ENCODE measurements at places on chromosomes 16 and 17.

DNA sequence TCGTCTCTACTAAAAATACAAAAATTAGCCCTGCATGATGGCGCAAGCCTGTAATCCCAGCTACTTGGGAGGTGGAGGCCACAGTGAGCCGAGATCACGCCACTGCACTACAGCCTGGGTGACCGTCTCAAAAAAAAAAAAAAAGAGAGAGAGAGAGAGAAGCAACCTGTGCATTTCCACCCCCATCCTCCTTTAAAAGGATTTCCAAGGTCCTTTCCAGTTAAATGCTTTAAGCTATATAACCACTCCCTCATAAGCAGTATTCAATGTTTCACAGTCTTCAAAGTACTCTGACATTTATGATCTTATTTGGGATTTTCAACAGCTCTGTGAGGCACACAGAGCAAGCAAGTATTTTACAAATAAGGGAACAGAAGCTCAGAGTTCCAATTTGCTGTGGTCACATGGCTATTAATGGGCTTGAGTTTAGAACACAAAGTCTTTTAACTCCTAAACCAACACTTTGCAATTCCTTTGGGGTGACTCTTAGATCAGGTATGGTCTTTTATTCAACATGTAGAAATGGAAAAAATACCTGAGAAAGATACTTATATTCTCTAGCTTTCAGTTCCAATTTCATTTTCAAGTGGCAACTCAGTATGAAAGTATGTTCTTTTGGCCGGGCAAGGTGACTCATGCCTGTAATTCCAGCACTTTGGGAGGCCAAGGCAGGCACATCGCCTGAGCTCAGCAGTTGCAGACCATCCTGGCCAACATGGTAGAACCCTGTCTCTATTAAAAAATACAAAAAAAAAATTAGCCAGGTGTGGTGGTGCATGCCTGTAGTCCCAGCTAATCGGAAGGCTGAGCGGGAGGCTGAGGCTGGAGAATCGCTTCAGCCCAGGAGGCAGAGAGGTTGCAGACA, 31.3 kb downstream of the SPOP start:
- peak; percentile 87 for DNase-seq

DNA sequence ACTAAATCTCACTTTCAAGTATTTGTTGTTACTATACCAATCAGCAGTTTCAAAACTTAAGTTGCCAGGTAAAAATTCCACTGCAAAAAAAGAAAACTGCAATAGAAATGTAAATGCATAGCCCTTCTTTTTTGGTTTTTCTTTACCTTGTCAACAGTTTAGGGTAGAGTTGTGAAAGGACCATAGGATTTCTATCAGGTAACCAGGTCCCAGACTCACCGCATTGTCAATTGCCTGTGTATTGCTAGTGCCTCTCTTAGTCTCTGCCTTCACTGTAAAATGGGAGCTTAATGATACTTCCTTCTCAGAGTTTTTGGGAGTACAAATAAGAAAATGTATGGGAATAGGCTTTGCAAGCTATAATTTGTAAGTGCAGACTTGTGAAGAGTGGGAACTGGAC, 145.0 kb downstream of the FTO start:
- DNase-seq: no peak

DNA sequence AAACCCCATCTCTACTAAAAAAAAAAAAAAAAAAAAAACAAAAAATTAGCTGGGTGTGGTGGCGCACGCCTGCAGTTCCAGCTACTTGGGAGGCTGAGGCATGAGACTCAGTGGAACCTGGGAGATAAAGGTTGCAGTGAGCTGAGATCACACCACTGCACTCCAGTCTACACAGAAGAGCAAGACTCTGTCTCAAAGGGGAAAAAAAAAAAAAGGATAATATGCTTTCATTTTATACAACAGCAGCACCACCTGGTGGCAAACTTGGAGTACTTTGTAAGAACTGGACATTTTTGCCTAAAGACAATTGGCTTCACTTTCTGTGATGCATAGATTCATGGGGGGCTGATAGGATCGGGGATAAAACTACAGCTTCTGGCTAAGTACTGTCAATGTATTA, 8.5 kb downstream of the CHTF8 start:
- peak; percentile 75 for DNase-seq

GRCh38 chr16:75318737-75319136, 67.3 kb upstream of the BCAR1 start:
- no peak for DNase-seq

- no peak for DNase-seq
Measured at GRCh38 chr16:19505600-19506303, 16.1 kb downstream of the GDE1 start.

DNA sequence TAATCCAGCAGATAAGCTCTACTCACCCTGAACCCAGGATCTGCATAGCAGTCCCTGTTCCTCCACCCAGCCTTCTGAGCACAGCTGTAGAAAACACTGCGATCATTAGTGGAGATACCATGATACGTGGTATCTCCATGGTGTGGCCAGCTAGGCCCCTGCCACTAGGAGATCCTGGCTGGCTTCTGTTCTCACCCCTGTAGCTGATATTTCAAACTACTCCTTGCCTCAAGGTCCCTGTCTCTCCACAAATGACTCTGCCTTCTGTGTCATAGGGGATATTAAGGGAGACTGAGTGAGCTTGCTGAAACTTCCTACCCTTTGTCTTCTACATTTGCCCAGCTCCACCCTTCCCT, 44.3 kb downstream of the ERN1 start:
- no peak for DNase-seq

DNA sequence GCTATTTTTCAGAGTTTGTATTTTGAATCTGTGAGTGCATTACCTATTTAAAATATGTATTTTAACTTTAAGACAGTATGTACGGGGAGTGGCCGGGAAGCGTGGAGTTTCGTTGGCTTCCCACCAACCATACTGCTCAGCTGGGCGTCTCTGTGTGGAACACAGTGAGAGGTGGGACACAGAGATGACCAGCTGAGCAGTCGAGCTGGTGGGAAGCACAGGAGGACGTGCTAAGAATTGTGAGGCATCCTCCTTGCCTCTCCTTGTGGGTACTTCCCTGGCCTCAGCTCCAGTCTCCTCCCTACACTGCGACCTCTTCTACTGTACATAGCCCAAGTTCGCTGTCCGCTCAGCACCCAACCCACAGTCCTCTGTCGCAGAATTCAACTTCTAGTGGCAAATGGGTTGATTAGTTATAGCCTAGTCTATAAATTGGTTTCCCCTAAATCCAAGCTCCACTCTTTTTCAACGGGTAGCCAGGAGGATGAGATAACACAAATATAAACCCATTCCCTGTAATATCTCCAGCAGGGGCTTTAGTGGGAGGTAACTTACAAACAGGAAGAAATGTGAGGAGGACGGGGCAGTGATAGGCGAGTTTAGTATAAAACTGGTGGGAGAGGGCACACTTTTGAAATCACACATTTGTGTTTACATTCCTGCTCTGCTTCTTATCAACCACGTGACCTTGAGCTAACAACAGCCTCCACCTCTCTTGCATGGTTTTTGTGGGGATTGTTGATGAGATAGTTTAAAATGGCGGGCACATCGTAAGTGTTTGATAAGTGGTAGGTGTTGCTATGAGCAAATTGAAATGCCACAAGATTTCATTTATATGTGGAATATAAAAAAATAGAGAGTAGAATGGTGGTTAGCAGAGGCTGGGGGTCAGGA, 211.9 kb upstream of the HS3ST3A1 start:
- no peak for DNase-seq

- no peak for DNase-seq
Measured at GRCh38 chr16:74651841-74652240, 14.8 kb downstream of the RFWD3 start.

DNA sequence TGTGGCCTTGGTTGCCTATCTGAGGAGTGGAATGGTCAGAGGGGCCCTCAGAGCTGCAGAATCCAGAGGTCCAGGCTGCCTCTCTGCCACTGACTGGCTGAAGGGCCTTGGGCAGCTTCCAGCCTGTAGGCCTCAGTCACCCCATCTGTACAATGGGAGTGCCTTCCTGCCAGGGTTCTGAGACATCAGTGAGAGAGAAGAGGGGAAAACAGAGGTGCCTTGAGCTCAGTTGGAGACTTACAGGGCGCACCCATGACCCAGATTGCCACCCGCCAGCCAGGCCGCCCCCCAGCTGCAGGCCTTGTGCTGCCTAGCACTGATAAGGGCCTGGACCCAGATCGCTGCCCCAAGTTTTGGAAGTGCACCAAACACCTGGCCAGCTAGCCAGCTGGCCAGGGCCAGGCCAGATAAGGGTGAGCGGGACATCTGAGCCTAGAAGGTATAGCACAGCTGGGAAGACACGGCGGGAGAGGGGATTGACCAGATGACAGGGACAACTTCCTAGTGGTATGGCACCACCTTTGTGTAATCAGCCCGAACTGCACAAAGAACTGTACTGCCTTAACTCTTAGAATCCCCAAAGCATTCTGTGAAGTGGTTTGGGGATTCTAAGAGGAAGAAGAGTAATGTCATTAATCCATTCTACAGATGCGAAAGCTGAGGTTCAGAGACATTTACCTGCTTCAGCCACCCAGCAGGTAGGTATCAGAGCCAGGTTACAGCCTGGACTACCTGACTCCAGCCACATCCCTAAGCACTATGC, 1.4 kb downstream of the SLC4A1 start:
- no peak for DNase-seq

DNA sequence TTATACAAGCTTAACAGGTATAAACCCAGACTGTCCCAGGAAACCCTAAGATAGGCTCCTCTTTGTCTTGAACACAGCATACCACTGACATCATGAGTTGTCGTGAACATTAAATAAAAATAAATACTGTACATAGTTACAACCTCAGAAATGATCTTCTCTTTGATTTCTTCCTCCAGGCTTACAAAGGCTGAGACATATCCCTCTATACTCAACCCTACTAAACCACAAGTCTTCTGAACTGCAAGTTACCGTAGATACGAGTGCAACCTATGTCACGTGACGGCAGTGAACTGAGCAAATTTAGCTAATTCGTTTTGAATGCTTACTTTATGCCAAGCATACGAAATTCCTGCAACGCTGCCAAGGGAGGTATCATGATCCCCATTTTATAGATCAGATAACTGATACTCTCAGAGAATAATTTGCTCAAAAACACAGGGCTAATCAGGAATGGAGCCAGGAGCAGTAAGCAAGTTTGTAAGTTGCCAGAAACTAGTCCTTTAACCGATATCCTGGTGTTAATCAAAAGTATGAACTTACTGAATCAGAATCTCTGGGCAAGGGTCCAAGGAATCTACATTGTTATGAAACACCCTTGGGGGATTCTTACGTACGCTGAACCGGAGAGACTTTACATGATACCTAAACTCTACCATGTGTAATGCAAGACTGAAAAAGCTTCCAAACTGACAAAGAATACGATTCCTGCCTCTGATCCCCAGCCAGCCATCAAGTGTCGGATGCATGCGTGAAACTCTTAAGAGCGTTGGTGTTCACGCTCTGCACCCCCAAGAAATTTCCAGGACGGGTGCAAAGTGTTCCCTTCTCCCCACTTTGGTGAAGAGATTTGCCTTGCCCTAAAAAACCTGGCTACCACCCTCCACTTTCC, 106.2 kb downstream of the XYLT1 start:
- DNase-seq: peak; percentile 99

DNA sequence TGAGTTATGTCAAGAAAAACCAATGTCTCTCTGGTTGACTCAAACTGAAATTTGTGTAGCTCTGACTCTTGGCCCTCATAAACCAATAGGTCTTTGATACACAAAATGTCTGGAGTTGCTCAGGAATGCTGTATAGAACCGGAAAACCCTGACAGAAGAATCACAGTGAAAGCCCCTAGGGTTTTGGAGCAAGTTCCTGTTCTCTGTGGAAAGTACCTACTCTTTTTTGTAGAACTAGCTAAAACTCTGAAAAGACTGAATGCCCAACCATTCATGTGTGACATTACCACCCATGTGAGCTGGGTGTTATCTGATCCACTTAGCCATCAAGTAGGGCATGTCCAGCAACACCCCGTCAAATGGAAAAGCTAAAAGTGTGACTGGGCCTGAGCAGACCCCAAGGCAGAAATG, 28.8 kb downstream of the CCL4 start:
- DNase-seq: no peak

DNA sequence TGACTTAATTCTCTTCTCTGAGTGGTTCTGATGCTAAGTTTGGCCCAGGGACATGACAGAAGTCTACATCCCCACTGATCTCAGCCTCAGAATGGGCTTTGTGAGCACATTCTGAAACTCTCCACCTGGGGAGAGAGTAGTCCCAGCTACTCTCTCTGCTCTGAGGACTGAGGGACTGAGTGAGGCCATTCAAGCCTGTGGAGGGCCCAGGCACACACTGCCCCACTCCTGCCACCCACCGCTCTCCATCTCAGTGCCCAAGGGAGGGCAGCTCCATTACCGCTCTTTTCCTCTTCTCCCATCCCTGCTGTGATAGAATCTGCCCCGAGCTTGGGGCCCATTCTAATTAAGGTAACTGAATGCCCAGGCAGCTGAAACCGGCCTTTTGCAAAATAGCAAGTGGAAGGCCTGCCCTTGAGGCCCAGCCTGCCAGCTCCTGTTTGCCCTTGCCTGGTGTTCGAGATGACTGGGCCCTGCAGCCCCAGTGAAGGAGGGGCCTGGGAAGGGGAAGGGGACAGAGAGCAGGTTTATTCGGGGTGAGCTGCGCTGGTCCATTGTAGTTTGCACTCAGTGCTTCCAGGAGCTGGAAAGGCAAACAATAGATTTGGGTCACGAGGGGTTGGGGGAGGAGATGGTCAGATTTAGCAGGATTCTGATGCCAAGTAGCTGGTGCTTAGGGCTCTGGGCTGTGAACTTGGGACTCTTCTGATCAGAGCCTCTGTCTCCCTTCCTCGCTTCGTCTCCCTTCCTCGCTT, 76.2 kb downstream of the RAB11FIP4 start:
- no peak for DNase-seq

GRCh38 chr17:2705263-2705662, 6.3 kb downstream of the CLUH start:
- DNase-seq: no peak

- DNase-seq: no peak
Measured at GRCh38 chr17:80918731-80919130, 72.9 kb upstream of the CHMP6 start.

GRCh38 chr16:35194681-35195080, 1735.3 kb downstream of the TP53TG3F start:
- DNase-seq: no peak

GRCh38 chr17:33291248-33292200, 1.6 kb downstream of the ASIC2 start:
- DNase-seq: peak; percentile 21

GRCh38 chr16:87684106-87684677, 81.6 kb downstream of the KLHDC4 start:
- DNase-seq: no peak

GRCh38 chr17:75488693-75489510, 26.4 kb downstream of the CASKIN2 start:
- DNase-seq: no peak

DNA sequence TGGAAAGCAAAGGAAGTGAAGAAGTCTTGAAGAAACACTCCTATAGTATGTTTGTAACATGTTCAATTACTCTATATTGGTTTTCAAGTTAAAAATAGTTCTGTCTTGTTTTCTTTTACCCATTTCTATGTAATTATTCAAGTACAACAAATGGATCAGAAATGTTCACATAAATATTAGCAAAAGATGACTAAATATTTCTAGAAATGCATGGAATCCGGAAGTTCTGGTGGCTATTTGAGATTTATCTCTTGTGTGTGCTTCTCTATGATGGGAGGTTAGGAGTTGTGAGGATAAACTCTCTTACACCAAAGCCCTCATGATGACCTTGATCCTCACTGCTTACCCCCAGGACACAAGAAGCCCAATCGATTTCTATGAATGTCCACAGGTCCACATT, 237.5 kb downstream of the CDH8 start:
- DNase-seq: peak; percentile 47

- no peak for DNase-seq
Measured at GRCh38 chr17:2685696-2686095, 25.9 kb downstream of the CLUH start.

- no peak for DNase-seq
Measured at GRCh38 chr17:7340179-7340578, 3.9 kb downstream of the ACAP1 start.

Measured in fibroblast of skin of right biceps (primary cell).